ENCODE measurements at places on chromosomes 4 and X. TPM values are rescaled to one million over a fixed set of nuclear protein-coding genes. Genes with fewer than 3 reads are reported as not detected.

GUCY1A1 gene
- total RNA-seq: 0.54 TPM

SLC10A4 gene
- not detected for total RNA-seq

MAGEB10 gene
- total RNA-seq: not detected

JCHAIN gene
- total RNA-seq: 0.83 TPM

FBXL5 gene
- 62.6 TPM for total RNA-seq

MGAT4D gene
- total RNA-seq: not detected

VCX3A gene
- not detected for total RNA-seq

XPNPEP2 gene
- total RNA-seq: not detected

HTN3 gene
- total RNA-seq: not detected

SYN1 gene
- under 0.01 TPM for total RNA-seq

PTPN13 gene
- 29.0 TPM for total RNA-seq

USP17L29 gene
- not detected for total RNA-seq

RAB41 gene
- total RNA-seq: not detected

PPARGC1A gene
- total RNA-seq: under 0.01 TPM

PFKFB1 gene
- total RNA-seq: under 0.01 TPM

GAGE2A gene
- not detected for total RNA-seq

CT47A7 gene
- total RNA-seq: not detected

IL21 gene
- not detected for total RNA-seq

CXCL6 gene
- not detected for total RNA-seq

OCIAD2 gene
- total RNA-seq: 16.5 TPM

PRIMPOL gene
- total RNA-seq: 10.0 TPM

ALB gene
- total RNA-seq: not detected

CXCL5 gene
- not detected for total RNA-seq

KCND1 gene
- total RNA-seq: 0.28 TPM

PALLD gene
- 112 TPM for total RNA-seq

IL1RAPL1 gene
- 12.5 TPM for total RNA-seq

ALPK1 gene
- 8.6 TPM for total RNA-seq

P2RY4 gene
- total RNA-seq: not detected

XAGE2 gene
- not detected for total RNA-seq

NAT8L gene
- not detected for total RNA-seq

FAM149A gene
- total RNA-seq: 0.83 TPM

MAGEA2 gene
- total RNA-seq: not detected

TMPRSS11F gene
- total RNA-seq: not detected

NRK gene
- total RNA-seq: 3.6 TPM

CLIC2 gene
- total RNA-seq: under 0.01 TPM

MTMR8 gene
- under 0.01 TPM for total RNA-seq

SRPK3 gene
- total RNA-seq: 0.36 TPM
